ENCODE measurements at places on chromosomes 6 and 20. TPM values are rescaled to one million over a fixed set of nuclear protein-coding genes. Genes with fewer than 3 reads are reported as not detected.

Gene SIRPD
- not detected for total RNA-seq

DNA sequence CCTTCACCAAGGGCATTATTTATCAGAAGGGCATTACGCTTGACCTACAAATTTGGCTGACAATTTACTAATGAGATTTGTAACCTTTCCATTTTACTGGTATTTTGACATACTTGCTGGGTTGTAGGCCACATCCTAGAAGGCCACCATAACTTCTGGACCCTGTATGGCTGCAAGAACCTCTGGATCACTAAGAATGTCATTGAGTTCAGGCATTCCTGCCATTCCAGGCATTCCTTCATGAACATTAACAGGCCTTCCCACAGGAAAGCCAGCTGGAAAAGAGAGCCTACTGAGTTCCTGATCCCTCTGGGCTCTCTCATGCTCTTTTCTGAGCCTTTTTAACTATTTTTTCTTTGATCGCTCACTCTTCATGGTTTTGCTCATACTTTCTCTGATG is 28.4 kb upstream of the SLC35A1 start:
- DNase-seq = no peak

GRCh38 chr20:34577061-34577460 is 18.5 kb downstream of the MAP1LC3A start:
- DNase-seq = no peak

Gene CLPSL1
- total RNA-seq = not detected

DNA sequence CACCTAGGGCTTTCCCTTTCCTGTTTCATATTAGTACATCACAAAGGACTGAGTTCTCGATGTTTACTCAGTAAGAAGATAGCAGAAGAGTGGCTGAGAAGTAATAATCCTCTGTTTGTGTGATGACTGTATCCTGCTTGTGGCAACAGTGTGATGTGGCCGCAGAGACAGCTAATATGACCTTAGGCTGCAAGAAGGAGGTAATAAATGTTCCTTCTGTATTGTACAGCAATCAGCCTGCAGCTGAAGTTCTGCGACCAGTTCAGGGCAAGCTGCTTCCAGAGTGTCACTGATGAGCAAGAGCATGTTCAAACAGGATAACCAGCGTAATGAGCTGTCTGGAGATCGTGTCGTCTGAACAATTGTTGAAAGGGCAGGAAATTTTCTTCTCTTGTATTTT is 70.9 kb downstream of the OPN5 start:
- DNase-seq = no peak

Gene ZC2HC1B
- total RNA-seq = 0.56 TPM

Gene PRR3
- 1.7 TPM for total RNA-seq

GRCh38 chr6:7697820-7698623 is 27.9 kb upstream of the BMP6 start:
- no peak for DNase-seq

Gene TRAPPC3L
- not detected for total RNA-seq

GRCh38 chr20:38870733-38871559 is 55.3 kb upstream of the FAM83D start:
- DNase-seq = no peak

Gene MYBL2
- total RNA-seq = not detected

Gene C6orf118
- not detected for total RNA-seq

Gene DPPA5
- total RNA-seq = not detected

GRCh38 chr6:158686311-158686710 is 36.5 kb downstream of the SYTL3 start:
- DNase-seq = no peak

Gene DDAH2
- 8.4 TPM for total RNA-seq

Gene OTOR
- total RNA-seq = not detected

GRCh38 chr6:140082867-140083297 is 708.4 kb upstream of the CITED2 start:
- DNase-seq = no peak

- DNase-seq = no peak
Measured at GRCh38 chr6:13507306-13507860, 20.0 kb upstream of the GFOD1 start.

- DNase-seq = no peak
Measured at GRCh38 chr20:44470327-44470726, 5.3 kb upstream of the TTPAL start.

DNA sequence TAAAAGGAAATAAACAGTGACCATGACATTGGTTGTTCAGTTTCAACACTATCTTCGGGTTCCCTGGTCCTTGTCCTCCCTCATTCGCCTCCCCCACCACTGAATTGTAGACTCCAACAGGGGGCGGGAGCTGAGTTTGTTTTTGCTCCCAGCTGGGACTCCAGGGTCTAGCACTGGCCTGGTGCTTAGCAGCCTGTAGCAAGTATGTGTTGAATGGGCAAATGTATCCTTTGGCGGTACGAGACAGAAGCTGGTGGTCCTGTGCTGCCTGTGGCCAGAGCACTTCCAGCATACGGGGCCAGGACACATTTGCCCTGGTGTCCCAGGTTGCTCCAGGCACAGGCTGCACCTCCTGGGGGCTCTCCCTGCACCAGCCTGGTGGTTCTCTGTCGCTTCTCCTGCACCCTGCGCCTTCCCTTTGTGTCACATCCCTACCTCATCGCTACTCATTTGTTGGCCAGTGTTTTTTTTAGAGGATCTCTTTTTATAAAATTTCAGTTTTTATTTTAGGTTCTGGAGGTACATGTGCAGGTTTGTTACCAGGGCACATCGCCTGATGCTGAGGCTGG is 40.1 kb downstream of the PHACTR3 start:
- no peak for DNase-seq

DNA sequence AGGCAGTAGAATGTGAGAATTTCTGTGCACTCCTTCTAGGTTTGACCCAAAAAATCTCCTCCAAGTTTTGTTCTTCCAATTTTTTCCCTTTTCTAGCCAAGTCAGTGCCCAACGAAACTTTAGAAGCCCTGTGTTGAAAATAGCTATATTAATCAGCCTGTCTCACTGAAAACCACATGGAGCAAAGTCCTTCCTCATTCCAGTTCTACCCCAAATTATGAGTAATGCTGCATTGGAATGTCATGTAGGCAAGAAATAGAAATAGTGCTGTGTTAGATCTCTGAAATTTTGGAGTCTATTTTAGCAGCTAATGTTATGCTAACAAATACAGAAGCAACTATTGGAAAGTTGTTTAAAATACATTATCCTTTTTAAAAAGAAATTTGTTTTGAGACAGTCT is 725.5 kb downstream of the TBC1D32 start:
- DNase-seq = no peak

DNA sequence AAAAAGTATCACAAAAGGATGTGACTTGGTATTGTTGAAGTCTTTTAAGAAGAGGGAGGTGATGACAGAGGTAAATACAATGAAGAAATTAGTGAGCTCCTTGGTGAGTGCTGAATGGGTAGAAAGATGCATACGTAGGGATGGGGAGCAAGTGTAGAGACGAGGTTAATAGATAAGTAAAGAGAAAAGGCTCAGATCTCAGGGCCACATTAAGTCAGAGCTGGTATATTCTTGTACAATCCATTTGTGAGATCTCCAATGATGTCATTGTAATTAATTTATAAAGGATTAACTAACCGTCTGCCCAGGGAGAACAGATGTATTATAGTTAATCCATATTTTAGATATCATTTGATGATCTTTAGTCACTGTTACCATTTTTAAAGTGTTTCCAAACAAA is 43.4 kb downstream of the SMPDL3A start:
- no peak for DNase-seq

DNA sequence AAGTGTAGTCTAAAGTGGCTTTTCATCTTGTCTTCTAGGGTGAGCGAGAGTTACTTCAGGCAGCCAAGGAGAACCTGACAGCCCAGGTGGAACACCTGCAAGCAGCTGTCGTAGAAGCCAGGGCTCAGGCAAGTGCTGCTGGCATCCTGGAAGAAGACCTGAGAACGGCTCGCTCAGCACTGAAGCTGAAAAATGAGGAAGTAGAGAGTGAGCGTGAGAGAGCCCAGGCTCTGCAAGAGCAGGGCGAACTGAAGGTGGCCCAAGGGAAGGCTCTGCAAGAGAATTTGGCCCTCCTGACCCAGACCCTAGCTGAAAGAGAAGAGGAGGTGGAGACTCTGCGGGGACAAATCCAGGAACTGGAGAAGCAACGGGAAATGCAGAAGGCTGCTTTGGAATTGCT is 27.1 kb downstream of the C20orf173 start:
- DNase-seq = no peak

DNA sequence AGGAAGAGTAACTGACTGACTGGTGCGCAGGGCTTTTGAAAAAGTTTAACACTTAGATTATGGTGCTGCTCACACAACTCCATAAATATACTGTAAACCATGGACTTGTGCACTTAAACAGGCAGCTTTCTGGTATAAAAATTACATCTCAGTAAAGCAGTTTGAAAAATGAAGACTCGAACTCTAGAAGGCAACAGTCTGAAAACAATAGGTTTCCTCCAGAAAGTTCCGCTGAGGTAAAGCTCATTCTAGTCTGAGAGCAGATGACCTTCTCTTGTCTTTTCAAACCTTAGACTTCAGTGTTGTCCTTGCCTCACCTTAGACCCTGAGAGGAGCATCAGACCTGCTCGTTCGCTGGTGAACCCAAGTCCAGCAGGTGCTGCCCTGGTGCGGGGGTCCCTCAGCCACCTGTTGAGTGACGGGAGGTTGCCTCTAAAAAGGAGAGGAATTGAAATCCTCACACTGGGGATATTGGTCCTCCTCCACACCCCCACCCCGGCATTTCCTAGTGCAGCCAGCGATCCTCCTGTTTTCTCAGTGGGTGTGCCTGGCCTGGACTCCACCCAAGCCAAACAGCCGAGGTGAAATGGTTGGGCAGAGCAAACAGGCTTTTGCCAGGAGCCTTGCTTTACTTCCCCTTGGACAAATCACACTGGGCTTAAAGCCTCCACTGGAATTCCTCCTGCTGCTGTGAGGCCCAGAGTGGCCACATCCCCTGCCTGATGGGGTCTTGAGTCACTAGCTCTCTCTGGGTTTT is 14.7 kb upstream of the PYGB start:
- DNase-seq = no peak

DNA sequence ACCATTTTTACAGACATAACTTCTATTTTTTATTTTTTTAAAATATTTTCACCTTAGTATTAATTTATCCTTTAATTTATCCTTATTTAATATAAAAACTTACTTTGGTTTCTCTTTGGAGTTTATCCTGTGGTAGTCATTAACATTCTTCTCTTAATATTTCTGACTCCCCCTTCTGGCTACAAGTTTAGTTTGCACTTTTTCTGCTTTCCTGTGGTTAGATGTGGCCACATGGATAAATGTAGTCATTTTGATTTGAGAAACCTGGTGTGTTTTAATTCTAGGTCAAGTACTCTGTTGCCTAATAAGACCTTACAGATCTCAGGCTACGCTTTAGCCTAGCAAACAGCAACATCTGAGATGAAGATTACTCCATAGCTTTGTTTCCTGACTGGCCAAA is 1187.5 kb downstream of the HACE1 start:
- no peak for DNase-seq

DNA sequence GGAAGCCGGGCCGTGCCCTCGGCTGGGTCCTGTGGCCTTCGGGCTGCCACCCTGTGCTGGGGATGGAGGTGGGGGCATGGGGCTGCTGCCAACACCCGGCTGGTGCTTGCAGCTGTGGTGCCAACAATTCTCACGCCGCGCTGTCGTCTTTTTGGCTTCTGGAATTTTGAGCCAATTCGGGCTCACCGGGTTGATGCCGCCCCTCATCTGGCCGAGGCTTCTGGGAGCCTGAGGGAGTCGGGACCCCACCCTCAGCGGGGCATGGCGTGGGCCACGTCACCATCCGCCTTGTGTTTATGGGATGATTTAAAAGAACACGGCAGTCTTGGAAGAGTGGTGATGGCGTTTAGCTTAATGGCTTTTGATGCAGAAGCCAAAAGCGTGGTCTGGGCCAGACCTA is 8.7 kb upstream of the NPBWR2 start:
- no peak for DNase-seq

- DNase-seq = no peak
Measured at GRCh38 chr6:132236744-132237143, 164.5 kb downstream of the MOXD1 start.

- no peak for DNase-seq
Measured at GRCh38 chr6:169164451-169164850, 89.2 kb downstream of the THBS2 start.

DNA sequence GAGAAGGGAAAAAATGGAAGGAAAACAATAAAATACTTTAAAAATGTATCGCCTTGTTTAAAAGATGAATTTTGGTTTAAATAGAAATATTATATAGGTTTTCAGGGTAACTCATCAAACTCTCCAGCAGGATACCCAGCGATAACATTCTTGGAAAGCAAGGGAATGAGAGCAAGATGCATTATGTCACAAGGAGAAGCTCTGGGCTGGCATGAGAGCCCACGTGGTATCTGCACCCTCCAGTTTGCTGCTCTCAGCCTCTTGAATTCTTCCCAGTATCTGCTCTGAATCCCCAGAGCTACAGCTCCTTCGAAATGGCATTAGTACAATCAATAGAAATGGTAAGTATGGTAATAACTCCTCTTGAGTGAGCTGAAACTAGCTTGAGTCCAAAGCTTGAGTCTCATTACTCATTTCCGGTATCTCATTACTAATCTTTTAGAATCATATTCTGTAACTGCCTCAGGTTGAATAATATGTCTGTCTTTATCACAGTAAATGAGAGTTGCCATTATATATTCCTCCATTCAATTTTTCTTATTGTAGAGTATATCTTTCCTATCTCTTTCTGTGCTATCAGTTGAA is 4.9 kb upstream of the TMEM242 start:
- DNase-seq = no peak

GRCh38 chr6:28252009-28252975 is at the start of gene ZKSCAN4:
TSS of gene ZKSCAN4 (minus strand) at chr6:28252269. CDS start at chr6:28251980, 289 bp downstream.
- peak; percentile 84 for DNase-seq

- DNase-seq = no peak
Measured at GRCh38 chr20:37693242-37693634, 592 bp upstream of the CTNNBL1 start.

Gene RNF39
- not detected for total RNA-seq

DNA sequence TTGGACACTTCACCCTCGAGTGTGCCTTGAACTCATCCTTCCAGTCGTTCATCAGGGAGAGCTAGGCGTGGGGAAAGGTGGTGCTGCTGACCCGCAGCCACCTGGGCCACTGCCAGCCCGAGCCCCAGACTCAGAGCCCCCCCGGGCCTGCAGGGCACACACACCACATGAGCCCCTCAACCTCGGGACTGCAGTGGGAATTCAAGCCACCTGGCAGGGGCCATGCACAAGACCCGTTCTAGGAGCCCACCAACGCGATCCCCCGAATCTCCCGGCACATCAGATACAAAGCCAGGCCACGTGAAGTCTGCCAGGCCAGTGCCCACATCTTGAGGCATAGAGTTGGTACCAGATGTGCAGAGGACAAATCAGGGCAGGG is 2.8 kb downstream of the ZNF512B start:
- DNase-seq = no peak

DNA sequence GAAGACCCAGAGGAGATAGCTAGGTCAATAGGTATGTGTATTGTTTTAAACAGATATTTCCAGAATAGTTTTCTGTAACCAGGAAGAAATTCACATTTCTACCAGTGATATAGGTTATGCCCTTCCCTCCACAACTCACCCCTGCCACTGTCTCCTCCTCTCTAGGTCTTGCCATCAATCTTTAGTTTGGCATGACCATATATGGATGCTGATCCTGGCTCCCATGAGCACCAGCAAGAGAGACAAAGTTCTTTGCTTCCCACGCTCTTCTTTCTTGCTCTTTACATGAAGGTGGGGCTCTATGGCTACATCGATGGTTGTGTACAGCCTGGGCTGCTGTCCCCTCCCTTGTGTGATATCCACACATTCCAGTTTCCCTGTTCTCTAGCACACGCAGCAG is 459.4 kb upstream of the ID4 start:
- no peak for DNase-seq

GRCh38 chr6:118558464-118559217 is 10.5 kb downstream of the PLN start:
- no peak for DNase-seq

GRCh38 chr6:4747588-4747987 is 28.6 kb upstream of the CDYL start:
- DNase-seq = no peak

GRCh38 chr6:144744720-144745119 is 459.6 kb downstream of the UTRN start:
- no peak for DNase-seq
